ENCODE measurements at places on chromosomes 4 and X.

DNA sequence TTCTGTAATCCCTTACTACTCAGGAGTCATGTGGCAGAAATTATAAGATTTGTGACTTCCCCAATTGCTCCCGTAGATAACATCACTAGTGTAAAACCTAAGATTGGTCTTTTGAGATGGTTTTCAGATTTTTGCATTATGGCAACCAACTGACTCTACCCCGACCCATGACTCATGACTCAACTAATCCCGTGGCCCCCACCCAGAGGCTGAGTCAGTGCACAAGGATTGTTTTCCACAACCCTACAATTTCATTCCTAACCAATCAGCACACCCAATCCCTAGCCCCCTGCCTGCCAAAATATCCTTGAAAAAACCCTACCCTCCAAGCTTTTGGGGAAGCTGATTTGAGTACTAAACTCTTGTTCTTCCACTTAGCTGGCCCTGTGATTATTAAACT, 109.4 kb upstream of the FAM9C start:
- DNase-seq = no peak

DNA sequence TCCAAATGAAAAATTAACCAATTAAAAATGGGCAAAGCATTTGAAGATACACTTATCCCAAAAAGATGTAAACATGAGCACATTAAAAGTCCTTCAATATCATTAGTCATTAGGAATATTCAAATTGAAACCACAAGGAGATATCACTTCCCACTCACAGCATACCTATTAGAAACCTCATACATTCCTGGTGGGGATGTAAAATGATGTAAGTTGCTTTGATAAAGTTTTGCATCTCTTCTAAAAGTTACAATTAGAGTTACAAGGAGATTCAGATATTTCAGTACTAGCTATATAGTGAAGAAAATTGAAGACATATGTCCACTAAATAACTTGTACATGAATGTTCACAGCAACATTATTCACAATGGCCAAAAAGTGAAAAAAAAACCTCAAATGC, 1109.3 kb upstream of the LCORL start:
- DNase-seq = no peak

GRCh38 chr4:13766761-13767540, 139.4 kb upstream of the BOD1L1 start:
- DNase-seq = peak; percentile 78

GRCh38 chrX:10044021-10044420, 76.9 kb downstream of the CLDN34 start:
- DNase-seq = no peak

DNA sequence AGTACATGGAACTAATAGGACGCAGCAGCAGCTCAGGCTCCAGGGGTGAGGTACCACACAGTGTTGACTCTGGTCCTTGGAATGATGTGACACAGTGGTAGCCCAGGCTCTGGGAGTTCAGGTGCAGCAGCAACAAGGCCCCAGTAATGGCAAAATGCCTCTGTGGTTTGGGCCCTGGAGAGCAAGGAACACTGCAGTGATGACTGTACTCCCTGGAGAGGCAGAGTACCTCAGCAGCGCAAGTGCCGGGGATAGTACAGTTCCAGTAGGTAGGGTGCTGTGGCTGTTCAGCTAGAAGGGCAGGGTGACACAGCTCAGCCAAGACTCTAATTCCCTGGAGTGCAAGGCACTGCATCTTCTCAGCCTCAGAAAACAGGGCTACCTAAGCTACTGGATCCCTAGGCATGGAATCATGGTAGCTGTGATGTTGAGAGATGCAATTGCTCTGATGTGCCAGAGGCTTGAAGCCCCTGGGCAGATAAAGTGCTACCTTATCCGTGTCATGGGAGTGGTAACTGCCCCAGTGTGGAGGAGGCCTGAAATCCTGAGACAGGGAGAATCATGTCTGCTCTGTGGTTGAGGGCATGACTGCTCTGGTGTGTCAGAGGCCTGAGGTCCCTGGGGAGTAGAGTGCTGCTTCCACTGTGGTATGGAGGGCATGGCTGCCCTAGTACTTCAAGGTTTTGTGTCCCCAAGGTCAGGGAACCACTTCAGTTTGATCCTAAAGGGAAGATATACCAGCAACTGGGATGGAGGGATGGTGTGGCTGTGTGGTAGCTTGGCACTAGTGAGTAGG, 55.2 kb downstream of the AREG start:
- DNase-seq = no peak

Data from NCI-H446 (cell line).